HepG2 (cell line): ENCODE measurements at places on chromosomes 7 and 10.

- DNase-seq, result no peak
These were observed 2.8 kb downstream of the SP8 start for GRCh38 chr7:20783700-20784387.

DNA sequence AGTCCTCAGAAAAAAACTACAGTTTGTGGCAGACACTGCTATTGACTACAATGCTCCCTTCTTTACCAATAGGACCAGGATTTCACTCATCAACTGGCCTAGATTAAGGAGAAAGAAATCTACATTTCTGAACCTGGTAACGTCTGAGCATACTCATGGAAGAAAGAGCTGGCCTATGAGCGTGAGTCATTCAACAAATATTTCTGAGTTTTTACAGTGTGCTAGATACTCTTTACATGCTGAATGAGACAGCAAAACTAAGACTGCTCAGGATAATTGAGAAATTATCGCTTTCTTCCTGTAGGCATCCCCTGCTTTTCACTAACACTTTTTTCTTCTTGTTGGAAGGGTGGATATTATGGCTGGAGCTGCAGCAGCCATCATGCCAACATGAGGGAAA is 609.7 kb downstream of the TNS3 start:
- DNase-seq, result no peak

- DNase-seq, result no peak
These were observed 14.4 kb downstream of the ZNF33B start for GRCh38 chr10:42623929-42624328.

DNA sequence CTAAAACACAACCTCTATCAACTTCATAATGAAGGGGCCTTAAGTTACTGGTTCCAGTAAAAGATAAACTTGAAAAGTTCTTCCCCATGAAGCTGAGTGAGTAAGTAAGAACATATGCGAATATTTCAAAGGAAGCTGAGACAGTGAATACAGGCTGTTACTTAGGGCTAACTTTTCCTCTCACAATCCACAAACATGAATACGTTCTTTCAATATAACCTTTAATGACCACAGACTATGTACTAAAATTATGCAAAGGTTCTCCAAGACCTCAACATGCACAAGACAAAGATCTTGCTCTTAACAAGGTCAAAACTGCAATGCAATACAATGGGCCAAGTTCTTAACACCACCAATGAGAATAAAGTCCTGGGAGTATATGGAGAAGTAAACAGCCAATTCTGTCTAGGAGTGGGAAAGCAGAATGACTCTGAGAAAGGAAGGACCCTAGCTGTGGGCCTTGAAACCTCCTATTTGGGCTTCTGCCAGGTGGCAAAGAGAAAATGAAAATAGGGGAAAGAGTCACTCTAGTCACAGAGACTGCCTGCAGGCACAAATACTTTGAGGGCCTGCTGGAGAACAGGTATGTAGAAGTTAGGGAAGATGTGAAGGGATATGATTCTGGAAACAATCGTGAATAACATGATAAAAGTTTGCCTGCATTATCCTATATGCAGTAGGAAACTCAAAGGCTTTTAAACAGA is 43.7 kb downstream of the OSBPL3 start:
- DNase-seq, result no peak

- no peak for DNase-seq
These were observed 36.9 kb upstream of the CDHR3 start for GRCh38 chr7:105926131-105926530.

- no peak for DNase-seq
These were observed 50.3 kb upstream of the RSU1 start for GRCh38 chr10:16867556-16867955.

- no peak for DNase-seq
These were observed 85.4 kb downstream of the CDK14 start for GRCh38 chr7:90681336-90682022.

- DNase-seq, result no peak
These were observed 3.7 kb downstream of the WNT2 start for GRCh38 chr7:117319181-117319580.

GRCh38 chr10:44968091-44968490 is 8.5 kb downstream of the RASSF4 start:
- no peak for DNase-seq

DNA sequence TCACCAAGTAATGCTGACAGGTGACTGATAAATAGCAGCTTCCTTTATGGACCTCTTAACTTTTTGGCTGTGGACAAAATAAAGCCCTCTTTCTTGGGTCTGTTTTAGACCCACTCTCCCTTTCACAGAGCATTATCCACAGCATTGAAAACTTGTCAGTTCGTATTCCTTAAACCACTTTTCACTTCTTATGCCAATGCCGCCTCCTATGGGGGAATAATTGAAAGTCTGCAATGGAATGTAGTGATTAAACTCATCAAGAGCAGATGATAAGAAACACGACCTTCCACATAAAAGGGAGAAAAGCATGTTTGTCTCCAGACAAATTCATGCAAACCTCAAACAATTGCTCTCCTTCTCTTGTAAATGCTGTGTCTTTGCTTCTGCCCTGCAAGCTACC is 153.4 kb downstream of the SORCS1 start:
- no peak for DNase-seq
